ENCODE measurements at places on chromosomes 7 and 10. TPM values are rescaled to one million over a fixed set of nuclear protein-coding genes. Genes with fewer than 3 reads are reported as not detected.

DNA sequence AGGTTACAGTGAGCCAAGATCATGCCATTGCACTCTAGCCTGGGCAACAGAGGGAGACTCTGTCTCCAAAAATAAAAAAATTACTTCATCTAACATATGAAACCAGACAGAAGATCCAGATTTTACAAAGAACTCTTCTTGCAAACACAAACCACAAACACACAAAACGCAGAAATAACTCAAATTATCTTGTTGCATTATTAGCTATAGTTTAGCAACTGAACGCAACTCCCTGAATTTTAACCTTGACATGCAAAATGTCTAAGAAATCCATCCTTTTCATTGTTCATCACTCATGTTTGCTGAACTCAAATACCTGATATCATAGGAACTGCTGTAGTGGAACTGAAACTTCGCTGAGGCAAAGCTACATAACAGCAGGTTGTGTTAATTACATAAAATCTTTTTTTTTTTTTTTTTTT lies 64.1 kb downstream of the MICU1 start:
- no peak for DNase-seq

GRCh38 chr10:11655836-11656235 lies 44.4 kb upstream of the USP6NL start:
- DNase-seq: no peak

DNA sequence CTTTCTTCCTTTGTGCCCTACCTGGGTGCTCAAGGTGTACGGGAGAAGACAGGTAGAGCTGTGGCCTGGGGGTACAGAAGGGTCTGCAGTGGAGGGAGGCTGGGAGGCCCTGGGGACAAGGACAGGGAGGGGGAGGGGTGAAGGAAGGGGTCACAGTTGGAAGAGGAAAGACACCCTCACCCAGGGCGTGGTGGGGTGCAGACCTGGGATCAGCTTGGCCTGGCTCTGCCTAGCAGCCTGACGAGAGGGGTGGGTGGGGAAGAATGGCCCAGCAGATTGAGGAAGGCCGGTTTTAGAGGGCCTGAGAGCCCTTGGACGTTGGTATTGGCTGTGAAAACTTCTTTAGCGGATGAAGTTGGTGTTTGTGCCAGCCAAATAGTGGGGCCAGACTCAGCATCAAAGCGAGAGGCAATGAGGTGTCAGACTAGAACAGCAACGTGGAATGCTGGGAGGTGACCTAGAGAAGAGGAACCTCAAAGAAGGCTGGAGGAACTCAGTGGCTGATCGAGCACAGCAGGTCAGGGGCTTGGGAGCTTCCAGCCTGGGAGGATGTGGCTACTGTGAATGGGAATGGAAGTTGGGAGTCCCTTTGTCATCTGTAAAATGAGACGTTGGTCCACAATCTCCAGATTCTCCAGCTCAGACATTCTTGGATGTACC lies 18.1 kb upstream of the TRIM8 start:
- no peak for DNase-seq

DNA sequence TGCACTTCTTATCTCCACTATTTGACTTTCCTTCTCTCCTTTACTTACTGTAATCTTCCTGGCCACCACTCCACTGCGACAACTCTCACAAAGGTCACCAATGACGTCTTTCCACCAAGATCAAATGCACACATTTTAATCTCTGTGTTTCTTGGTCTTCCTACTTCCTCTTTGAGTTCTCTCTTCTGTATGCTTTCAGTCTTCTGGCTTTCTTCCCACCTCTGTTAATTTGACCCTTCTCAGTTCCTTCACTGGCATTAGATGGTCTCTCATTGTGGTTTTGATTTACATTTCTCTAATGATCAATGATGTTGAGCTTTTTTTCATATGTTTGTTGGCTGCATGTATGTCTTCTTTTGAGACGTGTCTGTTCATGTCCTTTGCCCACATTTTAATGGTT lies 31.9 kb downstream of the FAM107B start:
- no peak for DNase-seq

Gene EBLN1
- total RNA-seq: not detected

Gene ASZ1
- total RNA-seq: not detected

Gene PDZD7
- 0.40 TPM for total RNA-seq

- DNase-seq: no peak
Measured at GRCh38 chr10:133299224-133299623, 9.4 kb downstream of the TUBGCP2 start.

Gene ANKRD7
- total RNA-seq: 0.62 TPM

- peak; percentile 88 for DNase-seq
Measured at GRCh38 chr7:1054861-1055450, 10.6 kb downstream of the GPR146 start.

- no peak for DNase-seq
Measured at GRCh38 chr10:24951201-24952142, 934 bp downstream of the PRTFDC1 start.

Gene MMP21
- total RNA-seq: not detected

Gene PNLIPRP1
- not detected for total RNA-seq

GRCh38 chr7:132466367-132466766 lies 109.9 kb downstream of the PLXNA4 start:
- DNase-seq: no peak
